ENCODE measurements at places on chromosomes 16 and 17.

DNA sequence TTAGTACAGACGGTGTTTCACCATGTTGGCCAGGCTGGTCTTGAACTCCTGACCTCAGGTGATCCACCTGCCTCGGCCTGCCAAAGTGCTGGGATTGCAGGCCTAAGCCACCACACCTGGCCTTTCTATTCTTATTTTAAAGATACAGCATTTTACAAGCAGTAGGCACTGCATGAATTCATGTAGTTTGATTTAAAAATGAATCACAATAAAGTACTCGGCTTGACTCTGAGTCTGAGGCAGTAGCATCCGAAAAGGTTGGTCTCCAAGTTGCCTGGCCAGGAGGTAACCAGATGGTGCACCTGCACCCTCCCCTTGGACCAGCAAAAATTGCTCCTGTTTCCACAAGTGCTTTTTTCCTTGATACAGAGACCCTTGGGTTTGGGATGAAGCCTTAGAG lies 35.6 kb downstream of the MAP2K6 start:
- H3K4me3 ChIP-seq: no peak overlapping the region
- H3K36me3 ChIP-seq: no peaks in the 10 kb centered on the region
- no peak overlapping the region for H3K27ac ChIP-seq
- peaks cover 12% of the 10 kb centered on the region for H3K4me1 ChIP-seq
- H3K27me3 ChIP-seq: no peaks in the 10 kb centered on the region
- no peak for DNase-seq

GRCh38 chr16:58507963-58508670 lies 7.2 kb upstream of the SETD6 start:
- H3K36me3 ChIP-seq: no peaks in the 10 kb centered on the region
- no peak for DNase-seq
- H3K27ac ChIP-seq: no peak overlapping the region
- H3K4me1 ChIP-seq: no peaks in the 10 kb centered on the region

- no peak overlapping the region for H3K4me3 ChIP-seq
- no peaks in the 10 kb centered on the region for H3K27me3 ChIP-seq
Measured at GRCh38 chr16:48999044-48999443, 282.6 kb downstream of the CBLN1 start.

GRCh38 chr17:48240562-48241130 lies 133.1 kb downstream of the SNX11 start:
- H3K4me1 ChIP-seq: peaks cover 94% of the 10 kb centered on the region
- H3K36me3 ChIP-seq: no peaks in the 10 kb centered on the region

DNA sequence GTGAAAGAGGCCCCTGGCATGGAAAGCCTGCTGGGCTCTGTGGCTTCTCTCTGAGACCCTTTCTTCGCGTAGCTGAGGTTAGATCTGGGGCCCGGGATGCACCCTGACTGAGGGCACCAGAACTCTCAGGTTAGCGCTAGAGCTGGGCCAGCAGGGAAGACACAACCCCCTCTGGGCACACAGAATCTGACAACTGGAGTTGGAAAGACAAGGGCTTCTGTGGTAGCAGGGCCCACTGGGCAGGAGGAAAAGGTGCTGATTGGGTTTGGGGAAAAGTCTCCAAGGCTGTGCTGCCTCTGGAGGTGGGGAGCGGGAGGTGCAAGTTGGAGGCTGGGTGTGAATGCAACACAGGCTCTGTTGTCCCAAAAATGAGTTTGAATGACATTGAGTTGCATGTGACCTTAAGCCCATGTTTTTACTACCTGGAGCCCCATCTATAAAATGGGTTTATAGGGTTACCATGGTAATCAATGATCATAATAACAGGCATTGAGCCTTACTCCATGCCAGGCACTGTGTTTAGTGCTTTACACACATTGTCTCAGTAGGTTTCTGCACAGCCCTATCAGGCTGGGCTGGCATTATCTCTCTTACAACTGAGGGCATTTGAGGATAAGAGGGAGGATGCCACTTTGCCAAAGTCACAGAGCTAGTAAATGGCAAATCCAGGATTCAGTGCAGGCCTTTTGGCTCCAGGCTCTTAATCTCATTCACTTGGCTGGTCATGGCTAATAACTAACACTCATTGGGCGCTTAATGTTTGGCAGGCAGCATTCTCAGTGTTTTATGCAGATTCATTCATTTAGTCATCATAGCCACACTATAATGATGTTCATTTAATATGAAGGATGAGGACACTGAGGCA lies 9.5 kb upstream of the IGFBP4 start:
- H3K36me3 ChIP-seq: no peaks in the 10 kb centered on the region
- DNase-seq: no peak
